ENCODE measurements at places on chromosomes 3 and 15.

DNA sequence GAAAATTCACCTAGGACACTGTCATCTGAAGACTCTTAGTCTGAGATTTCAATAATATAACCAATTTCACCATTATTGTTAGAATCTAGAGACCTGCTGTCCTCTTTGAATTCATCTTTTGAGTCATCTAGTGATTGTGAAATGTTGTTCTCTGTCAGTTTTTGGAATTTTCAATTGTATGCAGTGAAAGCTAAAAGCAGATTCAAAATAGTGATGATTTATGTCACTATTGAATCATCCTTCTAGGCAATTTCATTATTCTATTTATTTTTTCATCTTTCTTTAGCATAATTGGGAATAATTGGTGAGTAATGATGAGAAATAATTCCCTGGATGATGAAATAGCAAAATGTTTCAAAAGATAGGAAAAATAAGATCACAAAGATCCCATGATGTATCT lies 101.7 kb upstream of the EIF1B start:
- no peak for DNase-seq

GRCh38 chr15:48733615-48734014 lies 77.3 kb downstream of the CEP152 start:
- DNase-seq, result no peak

GRCh38 chr3:126961791-126962461 lies 21.0 kb upstream of the PLXNA1 start:
- DNase-seq, result no peak

DNA sequence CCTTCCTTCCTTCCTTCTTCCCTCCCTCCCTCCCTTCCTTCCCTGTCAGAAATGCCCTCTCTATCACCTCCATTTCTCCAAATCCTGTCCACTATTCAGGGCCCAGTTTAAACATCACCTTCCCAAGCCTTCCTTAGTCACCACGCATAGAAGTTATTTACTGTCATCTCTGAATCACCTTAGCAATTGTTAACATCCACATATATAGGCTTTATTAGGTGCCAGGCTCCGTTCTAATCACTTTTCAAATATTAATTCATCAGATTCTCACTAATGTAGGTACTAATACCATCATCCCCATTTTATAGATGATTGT lies 1.1 kb upstream of the MAGEF1 start:
- DNase-seq, result no peak

- no peak for DNase-seq
Measured at GRCh38 chr3:49530231-49530630, 24.0 kb upstream of the BSN start.

DNA sequence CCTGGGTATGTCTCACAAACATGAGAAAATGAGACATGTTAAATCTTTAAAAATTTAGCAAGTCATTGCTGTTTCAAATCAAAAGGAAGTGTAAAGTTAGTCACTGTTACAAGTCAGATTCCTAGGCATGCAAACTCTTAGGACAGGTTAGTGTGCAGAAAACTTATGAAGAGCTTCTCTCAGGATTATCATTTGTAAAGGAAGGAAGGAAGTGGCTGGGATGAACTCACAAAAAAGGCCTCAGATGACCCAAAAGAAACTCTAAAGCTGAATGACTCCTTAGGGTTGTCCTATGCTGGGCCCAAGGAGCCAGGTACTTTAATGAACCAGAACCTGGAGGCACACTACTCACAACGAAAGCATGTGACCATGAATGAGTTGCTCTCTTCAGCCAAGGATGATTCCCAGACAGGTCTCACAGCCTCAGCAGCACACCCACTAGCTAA lies 25.0 kb downstream of the MSL2 start:
- DNase-seq, result no peak

DNA sequence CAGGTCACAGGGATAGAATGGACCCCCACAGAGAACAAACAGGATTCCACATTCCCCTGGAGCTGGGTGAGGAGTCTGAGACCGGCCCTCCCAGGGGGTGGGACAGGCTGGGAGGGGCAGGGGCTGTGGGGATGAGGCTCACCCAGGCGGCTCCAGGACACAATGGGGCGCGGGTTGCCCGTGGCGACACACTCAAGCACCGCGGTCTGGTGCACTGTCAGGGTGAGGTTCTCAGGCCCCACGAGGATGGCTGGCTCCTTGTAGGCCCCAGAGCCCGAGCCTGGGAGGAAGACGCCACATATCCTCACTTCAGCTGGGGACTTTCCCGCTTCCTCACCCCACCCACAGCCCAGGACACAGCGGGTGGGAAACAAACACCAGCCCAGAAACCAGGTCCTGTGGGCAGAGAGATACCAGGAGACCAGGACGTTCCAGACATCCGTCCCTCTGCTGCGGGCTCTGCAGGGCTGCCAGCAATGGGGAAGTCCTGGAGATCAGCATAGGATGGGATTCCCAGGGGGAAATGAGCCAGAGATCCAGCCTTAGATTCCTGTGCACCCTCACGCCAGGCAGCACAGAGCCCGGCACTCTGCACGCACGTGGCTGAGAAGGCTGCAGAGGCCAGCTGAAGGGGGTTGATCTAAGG lies 30.2 kb downstream of the RNU5B-1 start:
- no peak for DNase-seq

- no peak for DNase-seq
Measured at GRCh38 chr15:32743411-32744140, 25.8 kb downstream of the GREM1 start.

DNA sequence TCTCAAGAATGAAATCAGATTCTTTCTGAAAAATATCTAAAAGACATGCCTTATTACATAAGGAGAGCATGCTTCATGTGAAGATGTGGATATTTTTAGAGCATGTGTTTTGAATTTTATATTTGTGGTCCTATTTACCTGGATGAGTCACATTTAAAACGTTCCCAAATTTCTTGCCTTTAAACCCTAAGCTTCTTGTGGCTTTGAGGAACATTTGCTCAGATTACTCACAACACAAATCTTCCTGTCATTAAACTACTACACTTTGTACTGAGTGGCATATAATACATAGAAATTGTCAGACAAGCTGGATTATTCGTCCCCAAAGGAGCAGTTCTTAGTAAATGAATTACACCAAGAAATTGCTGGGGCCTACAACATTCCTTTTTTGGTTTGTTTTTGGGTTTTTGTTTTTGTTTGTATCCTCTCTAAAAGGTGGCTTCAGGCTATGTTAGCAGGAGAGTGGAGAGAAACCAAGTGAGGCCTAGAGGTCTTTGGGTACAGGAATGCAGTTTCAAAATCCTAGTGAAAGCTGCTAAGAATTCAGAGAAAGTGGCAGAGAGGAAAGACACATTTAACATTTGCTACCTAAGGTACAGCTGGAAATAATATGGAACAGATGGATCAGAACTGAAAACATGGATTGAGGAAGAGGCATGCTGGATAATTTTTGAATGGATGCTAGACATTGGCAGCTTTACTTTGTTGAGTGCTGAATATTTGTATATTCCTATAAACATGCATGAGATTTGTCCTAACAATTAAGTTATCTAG lies 128.1 kb downstream of the RPL22L1 start:
- DNase-seq, result no peak

DNA sequence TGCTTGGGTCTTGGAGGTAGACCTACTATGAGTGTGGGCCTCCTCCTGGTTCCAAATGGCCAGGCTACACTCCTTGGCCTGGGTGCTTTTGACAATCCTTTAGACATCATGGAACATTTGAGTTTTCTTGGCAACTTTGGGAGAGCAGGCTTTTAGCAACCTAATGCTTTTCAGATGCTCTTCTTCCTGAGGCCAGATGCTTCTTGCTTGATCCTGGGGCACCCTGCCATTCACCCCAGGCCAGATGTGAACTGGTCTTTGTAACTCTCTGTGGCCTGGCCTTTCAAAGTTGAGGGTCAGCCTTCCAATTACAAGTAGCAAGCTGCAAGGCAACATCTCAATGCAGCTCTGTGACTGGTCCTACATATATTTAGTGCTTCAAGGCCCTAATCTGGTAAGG lies 40.5 kb downstream of the RTP1 start:
- no peak for DNase-seq

DNA sequence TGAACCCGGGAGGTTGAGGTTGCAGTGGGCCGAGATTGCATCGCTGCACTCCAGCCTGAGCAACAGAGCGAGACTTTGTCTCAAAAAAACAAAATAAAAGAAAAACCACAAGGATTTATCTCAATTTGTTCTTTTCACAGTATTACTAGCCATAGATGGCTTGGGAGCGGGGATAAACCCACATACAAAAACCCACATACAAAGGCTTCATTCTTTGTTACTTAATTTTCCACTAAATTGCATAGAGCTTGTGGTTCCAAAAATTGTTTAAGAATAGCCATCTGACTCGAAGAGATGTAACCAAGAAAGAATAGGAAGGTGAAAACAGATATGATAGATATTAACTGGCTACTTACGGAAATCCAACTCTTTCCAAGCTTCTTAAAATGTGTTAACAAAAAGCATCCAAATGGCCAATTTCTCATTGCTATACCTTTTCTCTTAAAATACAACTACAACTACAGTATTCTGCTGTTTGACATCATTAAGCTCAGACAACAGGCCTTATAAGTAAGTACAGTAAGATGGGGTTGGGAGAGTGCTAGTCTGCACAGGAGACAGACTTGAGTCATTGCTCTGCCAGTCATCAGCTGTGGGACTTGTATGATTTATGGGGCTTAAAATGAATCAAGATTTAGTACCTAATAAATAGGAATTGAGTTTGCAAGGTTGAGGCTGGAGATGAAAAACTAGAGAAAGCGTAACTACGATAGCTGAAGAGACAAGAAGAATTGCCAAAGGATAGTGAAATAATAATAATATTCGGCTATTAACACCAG lies 96.6 kb upstream of the PLXND1 start:
- no peak for DNase-seq

- DNase-seq, result no peak
Measured at GRCh38 chr3:156553705-156554356, 1.1 kb downstream of the SSR3 start.

DNA sequence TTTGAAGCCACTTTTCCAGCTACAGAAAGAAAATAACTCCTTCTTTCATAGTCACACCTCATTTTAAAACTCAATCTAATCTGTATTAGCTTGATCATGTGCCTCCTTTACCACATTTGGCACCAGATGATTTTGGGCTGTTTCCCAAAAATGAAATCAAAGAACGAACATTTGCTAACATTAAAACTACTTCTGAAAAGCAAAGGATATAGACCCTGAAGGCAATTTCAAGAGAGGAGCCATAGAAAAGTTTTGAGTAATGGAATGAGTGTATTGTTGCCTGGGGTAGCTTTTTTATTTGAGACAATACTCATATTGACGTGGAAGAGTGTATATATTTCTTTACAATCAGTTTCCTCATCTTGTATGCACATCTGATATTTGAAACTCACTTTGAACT lies 152.8 kb upstream of the TBL1XR1 start:
- no peak for DNase-seq

GRCh38 chr3:31841515-31841914 lies 139.5 kb downstream of the OSBPL10 start:
- DNase-seq, result no peak

GRCh38 chr3:149390772-149391212 lies 13.3 kb upstream of the TM4SF1 start:
- no peak for DNase-seq

- DNase-seq, result no peak
Measured at GRCh38 chr3:126999383-126999782, 16.5 kb downstream of the PLXNA1 start.

DNA sequence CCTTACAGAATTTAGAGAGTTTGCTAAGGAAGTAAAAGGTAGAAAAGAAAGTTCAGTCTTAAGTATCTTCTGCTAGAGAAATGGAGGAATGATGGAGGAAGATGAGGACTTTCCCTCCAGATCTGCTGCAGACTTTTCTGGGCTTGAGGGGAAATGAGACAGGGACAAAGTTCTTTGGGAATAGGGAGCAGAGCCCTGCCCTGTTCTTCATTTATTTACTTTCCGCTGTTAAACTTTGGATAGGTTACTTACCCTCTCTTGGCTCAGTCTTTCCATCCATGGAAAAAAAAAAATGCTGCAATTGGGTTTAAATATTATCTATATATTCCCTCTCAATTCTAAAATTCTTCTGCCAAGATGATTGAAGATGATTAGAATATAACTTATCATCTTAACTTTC lies 202.9 kb downstream of the TBL1XR1 start:
- DNase-seq, result no peak

DNA sequence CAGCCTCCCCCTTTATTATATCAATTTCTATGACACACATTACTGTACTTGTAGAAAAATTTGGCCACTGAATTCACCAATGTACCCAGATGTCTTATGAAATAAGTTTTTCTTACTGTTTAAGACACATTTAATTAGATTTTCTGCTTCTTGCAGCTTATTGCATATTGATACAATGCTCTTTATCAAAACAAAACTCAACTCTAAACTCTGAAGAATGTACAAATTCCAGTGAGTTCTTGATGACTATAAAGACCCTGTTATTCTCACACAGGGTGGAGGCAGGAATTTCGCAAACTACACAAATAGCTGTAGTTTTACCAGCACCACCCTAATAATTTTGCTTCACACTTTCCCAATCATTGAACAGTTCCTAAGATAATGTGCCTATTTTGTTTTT lies 22.0 kb downstream of the CMTM6 start:
- no peak for DNase-seq

- no peak for DNase-seq
Measured at GRCh38 chr3:111727843-111728565, 131.1 kb upstream of the PHLDB2 start.

GRCh38 chr3:12004741-12005513 lies 739 bp downstream of the SYN2 start:
- no peak for DNase-seq

DNA sequence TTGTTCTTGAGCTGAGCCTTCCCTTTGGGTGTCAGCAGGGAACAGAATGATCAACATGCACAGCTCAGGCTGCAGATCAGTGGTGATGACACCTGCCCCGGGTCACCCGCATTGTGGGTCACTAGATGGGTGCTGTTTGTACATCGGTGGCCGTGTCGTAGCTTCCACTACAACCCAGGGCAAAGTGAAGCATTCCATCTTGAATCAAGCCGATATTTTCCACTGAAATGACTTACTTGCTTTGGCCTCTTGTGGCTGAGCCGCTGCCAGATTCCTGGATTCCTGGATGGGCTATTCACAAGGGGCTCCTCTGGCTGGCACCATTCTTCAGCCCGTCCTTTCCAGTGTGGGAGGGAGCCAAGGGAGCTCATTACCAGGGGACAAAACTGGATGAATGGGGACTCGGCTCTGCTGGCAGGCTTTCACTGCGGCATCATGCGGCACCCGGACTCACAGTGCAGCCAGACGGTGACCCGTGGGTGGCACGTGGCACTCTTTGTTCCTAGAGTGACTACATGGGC lies 65.6 kb downstream of the SLCO3A1 start:
- no peak for DNase-seq

DNA sequence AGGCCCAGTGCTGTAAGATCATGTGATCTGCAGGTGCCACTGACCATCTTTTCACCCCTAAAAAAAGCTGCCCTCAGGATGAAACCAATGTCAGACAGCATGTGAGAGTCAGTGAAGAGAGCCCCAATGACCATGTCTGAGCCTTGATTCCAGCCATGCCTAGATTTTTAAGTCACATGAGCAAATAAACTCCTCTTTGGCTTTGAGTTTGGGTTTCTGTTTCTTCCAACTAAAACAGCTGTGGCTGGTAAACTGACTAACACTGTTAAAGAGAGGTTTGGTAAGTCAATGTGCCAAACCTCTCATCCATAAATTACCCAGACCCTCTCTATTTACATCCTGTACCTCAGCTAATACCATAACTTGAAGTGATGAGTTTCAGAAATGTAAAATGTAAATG lies 8.3 kb downstream of the MYO5A start:
- no peak for DNase-seq

Measured in activated CD8-positive, alpha-beta memory T cell treated with anti-CD3 and anti-CD28 coated beads for 1 hour (primary cell).